ENCODE measurements at places on chromosomes 5 and 9. TPM values are rescaled to one million over a fixed set of nuclear protein-coding genes. Genes with fewer than 3 reads are reported as not detected.

GRCh38 chr5:66494437-66494836 is 101.8 kb upstream of the MAST4 start:
- no peak for DNase-seq

GRCh38 chr9:111502506-111502905 is 18.3 kb upstream of the ECPAS start:
- no peak for DNase-seq

GRCh38 chr9:504921-505740 is 290.5 kb downstream of the DOCK8 start:
- no peak for DNase-seq

DNA sequence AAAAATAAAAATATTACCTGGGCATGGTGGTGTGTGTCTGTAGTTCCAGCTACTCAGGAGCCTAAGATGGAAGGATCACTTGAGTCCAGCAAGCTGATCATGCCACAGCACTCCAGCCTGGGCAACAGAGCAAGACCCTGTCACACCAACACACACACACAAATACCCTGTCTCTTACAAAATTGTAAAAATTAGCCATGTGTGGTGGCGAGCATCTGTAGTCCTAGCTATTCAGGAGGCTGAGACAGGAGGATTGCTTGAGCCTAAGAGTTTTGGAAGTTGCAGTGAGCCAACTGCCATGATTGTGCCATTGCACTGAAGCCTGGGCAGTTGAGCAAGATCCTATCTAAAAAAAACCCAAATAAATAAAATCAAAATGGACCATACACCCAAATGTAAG is 32.1 kb upstream of the DENND4C start:
- DNase-seq, result no peak

Gene QRFP
- 0.60 TPM for polyA plus RNA-seq

Gene RAB3C
- 0.81 TPM for polyA plus RNA-seq

DNA sequence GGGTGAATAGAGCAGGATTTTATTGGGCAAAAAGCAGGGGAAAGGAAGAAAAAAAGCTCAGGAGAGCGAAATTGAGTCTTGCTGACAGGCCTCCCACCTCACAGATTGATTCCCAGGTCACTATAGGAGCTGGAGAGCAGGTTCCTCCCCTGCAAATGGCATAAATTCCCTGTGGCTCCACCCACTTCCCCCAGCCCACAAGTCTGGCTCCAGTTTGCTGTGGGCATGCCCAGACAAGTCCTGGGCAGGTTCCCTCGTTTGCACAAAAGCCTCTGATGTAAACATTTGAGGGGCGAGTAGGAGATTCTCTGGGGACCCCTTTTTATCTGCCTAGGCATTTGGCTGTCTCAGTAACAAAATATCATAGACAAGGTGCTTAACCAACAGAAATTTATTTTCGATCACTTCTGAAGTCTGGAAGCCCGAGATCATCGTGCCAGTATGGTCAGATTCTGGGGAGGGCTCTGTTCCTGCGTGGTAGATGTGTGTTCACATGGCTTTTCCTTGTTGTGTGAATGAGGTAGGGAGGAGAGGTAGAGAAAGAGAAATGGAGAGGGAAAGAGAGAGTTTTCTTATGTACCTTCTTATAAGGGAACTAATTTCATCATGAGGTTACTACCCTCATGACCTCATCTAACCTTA is 614.5 kb downstream of the MAT2B start:
- DNase-seq, result no peak

- no peak for DNase-seq
Measured at GRCh38 chr9:72615931-72616330, 94.5 kb downstream of the TMC1 start.

Gene RIGI
- 7.6 TPM for polyA plus RNA-seq

- no peak for DNase-seq
Measured at GRCh38 chr5:127961763-127962145, 121.8 kb upstream of the SLC12A2 start.

Gene CCL21
- polyA plus RNA-seq, result not detected

DNA sequence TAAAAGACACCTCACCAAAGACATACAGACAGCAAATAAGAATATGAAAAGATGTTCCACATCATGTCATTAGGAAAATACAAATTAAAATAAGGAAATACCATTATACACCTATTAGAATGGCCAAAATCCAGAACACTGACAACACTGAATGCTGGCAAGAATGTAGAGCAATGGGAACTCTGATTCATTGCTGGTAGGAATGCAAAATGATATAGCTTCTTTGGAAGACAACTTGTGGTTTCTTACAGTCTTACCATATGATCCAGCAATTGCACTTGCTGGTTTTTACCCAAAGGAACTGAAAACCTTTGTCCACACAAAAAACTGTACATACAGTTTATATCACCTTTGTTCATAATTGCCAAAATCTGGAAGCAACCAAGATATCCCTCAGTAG is 6.5 kb downstream of the TMEM161B start:
- no peak for DNase-seq

Data from CD14-positive monocyte (primary cell).